ENCODE measurements at places on chromosomes 4 and X.
A peak's percentile ranks its signal among the peaks of the same experiment; 100 is the strongest.

DNA sequence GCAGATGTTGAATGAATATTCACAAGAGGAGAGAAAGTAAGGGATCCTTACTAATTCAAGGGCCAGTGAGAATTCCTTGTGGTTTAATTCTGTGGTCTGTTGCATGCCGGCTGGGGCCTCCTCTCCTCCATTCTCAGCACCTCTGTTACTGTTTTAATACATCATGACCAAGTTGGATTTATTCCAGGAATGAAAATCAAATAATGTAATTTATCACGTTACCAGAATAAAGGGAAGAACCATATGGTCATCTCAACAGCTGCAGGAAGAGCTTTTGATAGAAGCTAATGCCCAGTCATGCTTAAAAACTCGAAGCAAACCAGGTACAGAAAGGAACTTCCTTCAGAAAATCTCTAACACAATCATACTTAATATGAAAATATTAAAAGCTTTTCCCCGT is 54.1 kb downstream of the GRK4 start:
- DNase-seq: no peak

DNA sequence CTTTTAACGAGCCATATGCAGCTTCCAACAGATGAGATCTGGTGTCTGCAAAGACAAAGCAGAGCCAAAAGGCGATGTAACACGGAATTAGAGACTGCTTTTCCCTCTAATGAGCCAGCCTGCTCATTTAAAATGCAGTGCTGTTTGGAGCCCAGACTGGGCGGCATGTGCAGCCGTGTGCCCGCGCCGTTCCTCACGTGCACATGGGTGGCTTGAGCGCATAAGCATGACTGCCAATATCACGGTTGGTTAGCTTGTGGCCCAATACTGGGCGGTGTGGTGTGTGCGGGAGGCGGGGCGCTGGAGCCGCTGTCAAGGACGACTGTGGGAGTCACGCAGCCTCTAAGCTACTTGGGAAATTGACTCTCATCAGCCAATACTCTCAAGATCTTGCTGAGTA is 87.0 kb upstream of the SCOC start:
- DNase-seq: peak; percentile 14

DNA sequence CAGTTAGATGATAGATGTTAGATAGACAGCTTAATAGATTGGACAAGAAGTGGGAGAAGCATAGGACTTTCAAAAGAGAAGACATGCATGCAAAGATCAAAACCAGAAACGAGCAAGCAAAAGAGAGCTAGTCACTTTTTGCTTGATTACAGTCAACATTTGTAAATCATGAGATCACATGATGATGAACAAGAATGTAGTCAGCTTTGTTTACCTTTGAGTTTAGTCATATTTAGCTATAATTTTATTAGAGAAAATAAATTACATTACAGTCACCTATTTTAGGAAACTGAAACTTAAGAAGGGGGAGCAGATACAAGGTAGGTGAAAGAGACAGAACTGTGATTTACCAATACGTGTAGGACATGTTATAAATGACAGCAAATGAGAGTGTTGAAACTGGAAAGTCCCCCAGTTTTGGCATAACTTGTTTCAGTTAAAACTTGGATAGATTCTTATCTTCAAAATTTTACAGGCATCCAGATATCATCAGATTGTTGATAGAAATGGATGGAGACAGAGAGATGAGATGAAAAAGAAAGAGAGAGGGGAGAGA is 1083.1 kb upstream of the PCDH10 start:
- no peak for DNase-seq

DNA sequence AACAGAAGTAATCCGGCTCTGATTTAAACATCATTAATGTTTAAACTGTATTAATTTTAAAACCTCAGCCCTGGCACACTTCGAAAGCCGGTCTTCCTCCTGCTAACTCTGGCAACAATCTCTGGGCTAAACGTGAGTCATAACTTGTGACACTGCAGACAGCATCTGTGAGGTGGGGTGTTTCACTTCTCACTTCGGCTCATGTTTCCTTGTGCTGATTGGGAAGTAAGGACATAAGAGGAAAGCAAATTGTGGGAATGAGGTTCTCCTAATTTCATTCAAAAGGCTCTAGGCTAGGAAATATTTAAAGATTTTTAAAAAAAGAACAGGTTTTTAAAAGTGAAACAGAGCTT is 139.9 kb upstream of the USP9X start:
- DNase-seq: no peak

GRCh38 chrX:37349221-37350033 is at the start of gene PRRG1:
TSS of gene PRRG1 (plus strand) at chrX:37349364. CDS start at chrX:37406250, 56,886 bp downstream.
- DNase-seq: peak; percentile 5

All from NCI-H1092 treated with DMSO at 0.1 percent for 48 hours (cell line).